ENCODE measurements at places on chromosomes 13 and 19. TPM values are rescaled to one million over a fixed set of nuclear protein-coding genes. Genes with fewer than 3 reads are reported as not detected.

Gene COL4A2
- total RNA-seq = 267 TPM

Gene ZNF568
- 13.3 TPM for total RNA-seq

Gene MAG
- total RNA-seq = not detected

Gene PRR22
- total RNA-seq = 0.36 TPM

Gene ZNF799
- total RNA-seq = 3.2 TPM

Gene RDH8
- total RNA-seq = not detected

Gene SIGLEC6
- not detected for total RNA-seq

Gene KLK12
- not detected for total RNA-seq

Gene HSD17B14
- 2.1 TPM for total RNA-seq

Gene CEACAM20
- total RNA-seq = not detected

Gene JAK3
- total RNA-seq = 1.8 TPM

Gene ZNF793
- 1.8 TPM for total RNA-seq

Gene DNAJC15
- 13.0 TPM for total RNA-seq

Gene METTL21C
- not detected for total RNA-seq

Gene CERS1
- 0.36 TPM for total RNA-seq

Gene ETV2
- total RNA-seq = 0.36 TPM

Gene FFAR3
- not detected for total RNA-seq

Gene ACP7
- total RNA-seq = not detected

Gene KLC3
- 0.72 TPM for total RNA-seq

Gene FLT1
- under 0.01 TPM for total RNA-seq

Gene PALM
- 10.5 TPM for total RNA-seq

Gene ZNF132
- total RNA-seq = 8.8 TPM

Gene DCAF15
- total RNA-seq = 11.5 TPM

Gene NPHS1
- total RNA-seq = not detected

Gene LILRA1
- total RNA-seq = not detected

Gene LRRC63
- not detected for total RNA-seq

Gene SLITRK5
- total RNA-seq = not detected

Gene ITGBL1
- total RNA-seq = 360 TPM

Gene KLK3
- total RNA-seq = not detected

Gene KLK8
- total RNA-seq = not detected

Gene AKAP11
- total RNA-seq = 29.3 TPM

Gene GNA15
- total RNA-seq = not detected

Gene PRTN3
- total RNA-seq = not detected

Gene SPIB
- not detected for total RNA-seq

Gene VSTM2B
- not detected for total RNA-seq

Gene HRC
- not detected for total RNA-seq

Gene ANGPTL8
- not detected for total RNA-seq

Gene LRP3
- total RNA-seq = 38.4 TPM

Gene MISP
- 0.59 TPM for total RNA-seq

Gene ATP1A3
- under 0.01 TPM for total RNA-seq

Gene OR7A5
- total RNA-seq = not detected

Gene PROZ
- total RNA-seq = not detected

Gene SPACA4
- not detected for total RNA-seq

Gene MEGF8
- total RNA-seq = 30.0 TPM

Gene PTH2
- not detected for total RNA-seq

Gene ZNF564
- 7.4 TPM for total RNA-seq

Gene RAB3D
- total RNA-seq = 2.1 TPM

Gene SKA3
- total RNA-seq = 13.0 TPM

Gene LENG9
- 14.4 TPM for total RNA-seq

Gene URAD
- not detected for total RNA-seq

Gene SLC1A6
- total RNA-seq = not detected

Gene PSG3
- not detected for total RNA-seq

Gene PSPN
- 1.2 TPM for total RNA-seq

Gene NLRP5
- total RNA-seq = not detected

Gene CYP2F1
- not detected for total RNA-seq

Gene CDX2
- total RNA-seq = not detected
